ENCODE measurements at places on chromosomes 2 and 18.

DNA sequence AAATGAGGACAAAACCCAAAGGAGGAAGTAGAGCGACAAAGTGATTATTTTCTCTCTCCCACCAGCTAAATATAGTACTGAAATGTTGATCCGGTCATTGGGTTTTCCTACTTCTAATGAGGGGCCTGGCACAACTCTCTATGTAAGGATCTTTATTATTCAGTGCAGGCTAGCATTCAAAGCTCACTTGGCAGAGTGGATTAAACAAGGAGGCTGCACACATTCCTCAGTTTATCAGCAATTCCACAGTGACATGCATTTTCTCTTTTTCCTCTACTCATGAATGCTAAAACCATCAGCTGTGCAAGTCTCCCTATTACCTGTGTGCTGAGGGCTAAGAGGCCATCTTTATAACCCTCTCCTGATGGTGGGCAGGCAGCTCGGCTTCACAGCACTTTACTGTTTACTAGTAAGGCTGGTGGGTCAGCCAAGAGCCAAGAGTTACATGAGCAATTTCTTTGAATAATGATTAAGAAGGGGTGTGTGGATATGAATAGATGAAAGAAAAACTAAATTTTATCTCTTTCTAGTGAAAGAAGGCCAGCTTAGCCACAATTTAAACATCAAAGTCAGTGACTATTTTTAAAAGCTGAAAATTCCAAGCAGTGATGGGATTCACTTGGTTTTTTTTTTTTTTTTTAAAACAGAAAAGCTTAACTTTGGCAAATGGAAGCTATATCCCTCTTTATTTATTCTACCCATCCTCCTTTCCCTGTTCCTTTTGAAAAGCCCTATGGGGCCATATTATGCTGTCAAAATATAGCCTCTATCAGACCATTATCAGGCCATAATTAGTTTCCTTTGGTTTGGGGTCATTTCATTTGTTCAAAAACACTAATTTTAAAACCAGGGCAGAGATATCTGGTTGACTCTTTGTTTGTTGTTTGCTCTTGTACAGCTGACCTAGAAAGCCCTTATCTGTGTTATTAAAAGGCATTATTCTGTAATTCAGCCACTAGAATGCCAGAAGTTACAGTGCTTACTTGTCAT is 111.0 kb downstream of the RBM43 start:
- DNase-seq: no peak

DNA sequence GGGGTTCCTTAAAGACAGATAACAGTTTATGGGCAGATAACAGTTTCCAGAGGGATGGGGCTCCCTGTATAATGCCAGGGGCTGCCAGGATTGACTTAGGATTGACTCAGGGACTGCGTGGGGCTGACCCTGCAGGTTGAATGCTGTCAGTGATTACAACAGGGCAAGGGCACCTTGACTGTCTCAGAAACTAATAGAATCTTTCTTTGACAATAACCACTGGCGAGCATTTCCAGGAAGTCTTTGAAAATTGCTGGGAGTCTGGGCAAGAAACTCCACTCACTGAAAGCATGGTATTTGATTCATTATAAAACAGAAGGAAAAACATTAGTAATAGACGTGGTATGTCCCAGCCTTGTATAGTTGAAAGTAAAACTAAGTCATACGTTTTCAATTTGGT is 101.0 kb downstream of the GPD2 start:
- DNase-seq: no peak

- no peak for DNase-seq
Measured at GRCh38 chr2:233368756-233369155, 14.5 kb downstream of the DGKD start.

DNA sequence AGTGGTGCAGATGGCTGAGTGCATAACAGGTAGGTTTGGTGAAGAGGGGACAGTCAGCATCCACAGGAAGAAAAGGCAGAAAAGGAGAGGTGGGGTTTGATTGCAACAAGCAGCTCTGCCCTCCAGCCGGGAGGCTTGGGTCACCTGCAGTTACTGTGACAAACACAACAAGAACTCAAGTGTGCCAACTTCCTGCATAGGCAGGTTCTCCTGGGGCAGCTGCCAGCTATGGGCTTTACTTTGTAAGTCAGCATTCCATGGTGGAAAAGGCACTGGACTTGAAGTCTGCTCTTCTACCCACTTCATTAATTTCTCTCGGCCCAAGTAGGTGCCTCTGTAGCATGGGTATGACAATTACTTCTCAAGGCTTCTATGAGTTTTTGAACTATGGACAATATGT is 98.9 kb downstream of the MYT1L start:
- no peak for DNase-seq

DNA sequence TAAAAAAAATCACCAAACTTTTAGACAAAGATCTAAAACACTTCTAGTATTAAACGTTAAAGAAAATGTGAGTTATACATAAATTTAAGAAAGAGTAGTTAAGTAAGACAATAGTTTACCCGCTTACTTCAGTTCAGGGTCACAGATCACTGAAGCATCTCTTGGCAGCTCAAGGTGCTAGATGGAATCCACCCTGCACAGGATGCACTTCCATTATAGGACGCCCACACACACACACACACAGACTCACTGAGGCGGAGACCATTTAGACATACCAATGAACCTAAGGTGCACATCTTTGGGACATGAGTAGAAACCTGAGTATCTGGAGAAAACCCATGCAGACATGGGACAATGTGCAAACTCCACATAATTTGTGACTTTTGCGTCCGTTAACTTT is 630.6 kb upstream of the ZNF804A start:
- DNase-seq: no peak

- no peak for DNase-seq
Measured at GRCh38 chr2:46026431-46026830, 270.8 kb upstream of the EPAS1 start.
